ENCODE measurements at places on chromosomes 6 and 20.

DNA sequence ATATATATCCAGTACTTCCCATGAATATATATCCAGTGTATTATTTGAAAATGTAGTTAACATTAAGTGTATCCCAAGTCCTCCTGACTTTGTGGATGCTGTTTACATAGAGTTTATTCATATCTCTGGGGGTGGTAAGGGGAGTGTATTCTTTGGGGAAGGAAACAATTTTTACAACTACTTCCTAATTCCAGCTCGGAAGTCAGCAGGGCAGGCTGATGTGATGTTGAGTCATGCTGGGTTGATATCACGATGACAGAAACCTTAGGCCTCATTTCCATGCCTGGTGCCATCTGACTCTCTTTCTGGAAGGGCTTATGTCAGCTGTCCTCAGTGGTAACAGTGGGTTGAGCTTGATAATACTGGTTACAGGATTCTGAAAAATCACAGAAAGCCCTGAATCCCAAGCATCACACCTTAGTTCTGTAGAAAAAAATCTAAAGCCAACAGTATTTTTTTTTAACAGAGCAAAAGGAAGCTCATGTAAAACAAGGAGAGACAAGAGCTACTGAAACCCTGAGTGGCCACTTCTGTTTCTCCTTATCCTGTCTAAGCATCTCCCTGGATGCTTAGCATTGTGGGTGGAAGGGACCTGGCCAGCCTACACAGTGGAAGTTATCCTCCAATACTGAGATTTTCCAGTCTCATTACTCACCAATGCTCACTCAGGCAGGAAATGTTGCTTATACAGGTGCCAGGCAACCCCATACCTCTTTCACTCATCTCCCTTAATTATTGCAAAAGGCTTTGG lies 75.2 kb upstream of the IYD start:
- DNase-seq = no peak

DNA sequence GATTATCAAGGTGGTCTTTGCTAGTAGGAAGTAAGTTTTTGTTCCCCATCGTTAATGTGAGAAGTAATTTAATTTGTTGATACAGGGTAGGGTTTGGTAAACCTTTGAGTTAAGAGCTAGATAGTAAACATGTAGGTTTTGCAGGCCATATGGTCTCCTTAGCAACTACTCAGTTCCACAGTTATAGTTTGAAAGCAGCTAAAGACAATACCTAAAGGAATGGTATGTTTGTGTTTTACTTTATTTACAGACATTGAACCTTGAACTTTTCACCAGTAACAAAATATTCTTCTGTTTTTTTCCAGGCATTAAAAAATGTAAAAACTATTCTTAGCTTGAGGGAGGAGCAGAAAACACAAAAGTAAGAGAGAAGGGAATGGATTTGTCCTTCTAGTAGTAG lies 1.7 kb downstream of the CAP2 start:
- DNase-seq = no peak

- peak; percentile 51 for DNase-seq
Observed at GRCh38 chr6:37077905-37078296, 72.4 kb downstream of the FGD2 start.

- DNase-seq = peak; percentile 86
Observed at GRCh38 chr6:7628909-7629308, 38.9 kb downstream of the SNRNP48 start.

DNA sequence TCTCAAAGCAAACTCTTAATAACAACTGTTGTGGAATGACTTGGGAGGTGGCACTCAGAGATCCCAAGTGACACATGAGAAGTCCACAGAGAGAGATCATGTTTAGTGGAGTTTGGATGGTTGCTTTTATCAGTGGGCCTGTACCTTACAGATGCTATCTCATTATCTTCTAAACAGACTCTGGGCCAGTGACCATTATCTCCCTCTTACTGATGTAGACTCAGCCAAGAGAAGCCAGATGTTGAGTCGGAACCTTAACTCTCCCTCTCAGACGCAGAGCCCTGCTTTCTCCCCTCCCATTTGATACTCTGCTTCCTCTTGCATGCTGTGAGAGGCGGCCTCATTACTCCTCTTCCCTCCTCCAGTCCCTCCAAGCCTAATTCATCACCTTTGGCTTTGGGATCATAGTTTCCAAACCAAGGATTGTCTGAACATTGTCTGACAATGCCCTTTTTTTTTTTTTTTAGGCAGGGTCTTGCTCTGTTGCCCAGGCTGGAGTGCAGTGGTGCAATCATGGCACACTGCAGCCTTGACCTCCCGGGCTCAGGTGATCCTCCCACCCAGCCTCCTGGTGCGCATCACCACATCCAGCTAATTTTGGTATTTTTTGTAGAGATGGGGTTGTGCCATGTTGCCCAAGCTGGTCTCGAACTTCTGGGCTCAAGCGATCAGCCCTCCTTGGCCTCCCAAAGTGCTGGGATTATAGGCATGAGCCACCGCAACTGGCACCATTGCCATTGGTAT lies 4.5 kb upstream of the DDR1 start:
- DNase-seq = no peak

DNA sequence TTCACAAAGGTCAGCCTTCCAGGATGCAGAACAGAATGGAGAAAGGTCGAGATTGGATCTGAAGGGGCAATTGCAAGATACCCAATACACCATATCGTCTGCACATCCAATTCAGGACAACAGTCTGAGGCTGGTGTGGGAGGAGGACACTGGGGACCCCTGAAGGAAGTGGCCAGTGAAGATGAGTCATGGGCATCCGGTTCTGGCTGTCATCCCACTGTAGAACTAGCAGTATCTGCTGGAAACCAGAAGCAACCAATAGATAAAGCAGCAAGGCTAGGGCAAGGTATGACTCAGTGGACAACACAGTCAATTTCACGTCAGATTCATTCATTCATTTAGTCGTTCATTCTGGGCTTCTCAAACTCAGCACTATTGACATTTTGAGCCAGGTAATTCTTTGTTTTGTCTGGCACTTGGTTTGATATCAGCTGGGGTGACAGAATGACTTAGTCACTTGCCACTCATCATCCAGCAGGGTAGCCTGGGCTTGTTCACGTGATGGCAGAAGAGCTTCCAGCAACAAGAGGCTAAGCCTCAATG lies 30.3 kb upstream of the SHLD1 start:
- no peak for DNase-seq

DNA sequence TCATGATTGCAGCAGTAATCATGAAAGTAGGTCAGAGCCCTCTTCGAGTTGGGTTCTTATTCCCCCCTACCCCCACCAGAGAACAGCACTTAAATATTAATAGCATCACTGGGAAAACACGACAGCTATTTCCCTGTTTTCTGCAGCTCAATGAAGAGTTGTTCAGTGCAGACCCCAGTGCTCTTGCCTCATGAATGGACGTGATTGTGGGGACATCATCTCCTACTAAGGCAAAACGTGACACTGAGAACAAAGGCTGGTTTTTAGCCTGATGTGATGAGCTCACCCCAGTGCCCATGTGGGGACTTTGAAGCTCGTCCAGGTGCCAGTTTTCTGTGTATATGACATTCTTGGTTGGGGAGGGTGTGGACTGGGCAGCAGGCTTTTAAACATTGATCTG lies 105.9 kb downstream of the SLC35F1 start:
- no peak for DNase-seq

GRCh38 chr6:140178520-140178919 lies 804.1 kb upstream of the CITED2 start:
- DNase-seq = no peak

GRCh38 chr6:100452998-100453397 lies 11.7 kb downstream of the SIM1 start:
- no peak for DNase-seq

DNA sequence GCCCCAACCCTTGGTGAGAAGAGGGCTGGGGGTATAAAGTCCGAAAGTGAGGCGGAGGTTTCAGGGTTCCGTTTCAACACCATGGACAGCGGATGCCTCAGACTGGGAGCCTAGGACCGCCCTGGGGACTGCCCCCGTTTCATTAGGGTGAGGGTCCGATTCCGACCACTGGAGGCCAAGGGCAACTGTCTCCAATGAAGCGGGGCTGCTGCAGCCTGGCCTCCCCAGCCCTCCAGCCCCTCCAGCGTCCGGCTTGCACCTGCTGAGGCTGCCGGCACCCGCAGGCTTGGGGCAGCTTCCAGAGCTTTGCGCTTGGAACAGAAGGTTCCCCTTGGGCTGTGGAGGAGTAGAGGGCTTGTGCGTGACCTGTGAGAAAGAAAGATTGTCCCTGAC lies 39.9 kb downstream of the YTHDF1 start:
- DNase-seq = no peak

DNA sequence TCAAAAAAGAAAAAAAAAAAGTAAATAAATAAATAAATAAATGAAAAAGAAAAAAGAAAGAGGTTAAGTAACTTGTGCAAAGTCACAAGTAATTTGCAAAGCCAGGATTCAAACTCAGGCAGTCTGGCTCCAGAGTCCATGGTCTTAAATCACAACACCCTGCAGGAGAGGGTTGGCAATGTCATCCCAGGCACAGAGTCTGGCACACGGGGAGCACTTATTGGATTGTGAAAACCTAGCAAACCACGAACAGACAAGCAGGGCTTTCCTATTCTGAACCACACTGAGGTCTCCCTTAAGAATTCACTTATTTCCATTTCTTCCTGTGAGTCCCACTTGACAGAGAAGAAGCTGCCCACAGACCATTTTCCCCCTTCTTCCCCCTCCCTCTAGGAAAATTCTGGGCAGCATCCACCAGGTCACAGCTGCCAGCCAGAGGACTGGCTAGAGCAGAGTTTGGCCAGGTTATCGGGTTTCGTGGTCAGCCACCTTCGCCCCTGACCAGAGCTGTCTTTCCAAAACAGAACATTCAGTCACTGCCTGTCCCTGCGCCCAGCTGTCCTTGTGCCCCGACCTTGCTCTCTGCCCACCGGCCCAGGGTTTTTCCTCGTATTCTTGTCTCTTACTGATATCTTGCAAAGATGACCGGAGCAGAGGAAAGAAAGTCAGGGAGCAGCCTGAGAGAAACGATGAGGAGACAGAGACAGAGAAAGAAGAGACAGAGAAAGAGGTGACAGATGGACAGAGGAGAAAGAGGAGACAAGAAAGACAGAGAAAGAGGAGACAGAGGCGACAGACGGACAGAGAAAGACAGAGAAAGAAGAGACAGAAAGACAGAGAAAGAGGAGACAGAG lies 106.4 kb upstream of the PTPN1 start:
- no peak for DNase-seq

GRCh38 chr20:35881676-35882075 lies 72.6 kb downstream of the SCAND1 start:
- DNase-seq = no peak

DNA sequence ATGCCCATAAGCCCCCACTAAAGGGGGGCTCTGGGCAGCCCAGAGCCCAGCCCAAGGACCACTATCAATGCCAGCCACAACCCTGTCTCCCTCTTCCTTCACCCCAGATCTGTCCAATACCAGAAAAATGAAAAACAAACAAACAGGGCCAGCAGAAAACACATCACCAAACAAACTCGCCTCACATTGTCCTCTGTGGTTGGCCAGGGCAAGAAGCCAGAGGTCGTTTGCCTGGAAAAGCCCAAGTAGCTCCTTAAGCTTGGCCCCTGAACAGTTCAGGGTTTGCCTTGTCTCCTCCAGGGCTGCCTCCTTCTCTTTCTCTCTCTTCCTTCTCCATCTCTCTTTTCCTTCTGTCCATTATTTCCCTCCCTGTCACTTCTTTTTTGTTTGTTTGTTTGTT lies 10.1 kb upstream of the SCUBE3 start:
- DNase-seq = no peak

GRCh38 chr6:10610289-10610688 lies 84.1 kb downstream of the C6orf52 start:
- no peak for DNase-seq

- no peak for DNase-seq
Observed at GRCh38 chr6:14281811-14282660, 164.5 kb downstream of the CD83 start.

GRCh38 chr6:132043148-132043547 lies 92.0 kb upstream of the CCN2 start:
- DNase-seq = no peak

GRCh38 chr6:11805259-11806053 lies 26.9 kb upstream of the ADTRP start:
- no peak for DNase-seq

DNA sequence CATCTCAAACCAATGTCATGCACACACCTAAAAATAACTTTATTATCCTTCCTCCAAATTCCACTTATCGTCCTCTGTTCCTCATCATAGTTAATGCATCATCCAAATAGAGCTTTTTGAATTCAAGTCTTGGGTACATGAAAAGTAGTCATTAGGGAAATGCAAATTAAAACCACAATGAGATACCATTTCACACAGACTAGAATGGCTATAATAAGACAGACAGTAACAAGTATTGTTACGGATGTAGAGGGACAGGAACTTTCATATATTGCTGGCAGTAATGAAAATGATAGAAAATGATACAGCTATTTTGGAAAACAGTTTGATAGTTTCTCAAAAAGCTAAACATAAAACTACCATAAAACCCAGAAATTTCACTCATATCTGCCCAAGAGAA lies 59.1 kb downstream of the FHL5 start:
- no peak for DNase-seq

DNA sequence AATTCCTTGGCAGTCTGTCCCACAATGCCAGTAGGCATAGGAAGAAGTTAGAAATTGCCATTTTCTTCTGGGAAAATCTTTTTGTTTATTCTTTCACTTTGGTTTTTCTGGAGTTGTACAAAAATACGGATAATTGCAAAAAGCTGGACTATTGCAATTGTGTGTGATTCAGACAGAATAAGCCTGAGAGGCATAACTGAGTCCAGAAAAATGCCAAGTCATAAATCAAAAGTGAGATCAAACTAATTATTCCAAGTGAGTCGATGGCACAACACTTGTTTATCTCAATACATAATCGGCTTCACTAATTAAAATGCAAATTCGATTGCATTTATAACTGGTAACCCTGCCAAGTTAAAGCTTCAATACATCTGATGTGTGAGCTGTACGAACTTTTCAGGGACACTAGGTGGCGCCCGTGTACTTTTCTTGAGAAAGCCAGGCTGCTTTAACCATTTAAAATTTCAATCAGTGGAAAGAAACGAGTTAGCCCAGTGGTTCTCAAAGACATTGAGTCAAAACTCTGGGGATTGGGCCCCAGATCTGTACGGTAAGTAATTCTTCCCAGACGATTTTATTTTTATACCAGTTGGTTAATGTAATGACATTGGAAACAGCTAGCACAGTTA lies 102.6 kb downstream of the LAMP5 start:
- peak; percentile 29 for DNase-seq

- no peak for DNase-seq
Observed at GRCh38 chr20:20024942-20025341, 7.8 kb downstream of the NAA20 start.

DNA sequence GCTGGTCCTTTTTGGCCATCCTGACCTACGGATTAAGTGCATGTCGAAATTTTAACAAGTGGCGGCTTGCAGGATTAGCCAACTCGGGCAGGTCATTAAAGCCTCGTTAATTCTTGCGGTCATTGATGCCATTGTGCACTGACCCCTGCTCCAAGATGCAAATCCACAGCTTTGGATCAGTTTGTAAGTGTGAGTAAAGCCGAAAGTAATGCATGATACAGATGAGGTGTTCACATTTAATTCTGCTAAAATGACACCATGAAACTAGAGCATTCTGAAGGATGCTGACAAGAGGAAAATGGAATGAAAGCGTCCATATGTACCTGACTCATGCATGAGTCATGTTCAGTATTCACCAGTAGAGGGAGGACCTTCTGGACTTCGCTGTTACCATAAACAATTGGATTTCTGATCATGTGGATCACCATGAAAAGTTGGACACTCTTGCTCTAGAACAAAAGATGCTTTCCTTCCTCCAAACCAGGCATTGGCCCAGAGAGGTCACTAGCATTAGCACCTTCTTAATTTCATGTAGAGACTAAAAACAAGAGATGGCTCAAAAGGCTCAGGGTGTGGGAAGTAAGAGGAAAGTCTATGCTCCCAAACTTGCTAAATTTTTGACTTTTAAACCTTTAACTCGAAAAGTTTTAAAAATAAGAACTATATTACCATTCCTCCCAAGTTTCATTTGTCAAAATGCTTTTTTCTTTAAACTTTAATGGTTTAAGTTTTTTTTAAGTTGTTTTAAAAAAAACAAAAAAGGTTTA lies 48.0 kb downstream of the MUC22 start:
- DNase-seq = no peak

Measured in forelimb muscle (tissue), 1 donor.